ENCODE measurements at places on chromosomes 3 and 15. TPM values are rescaled to one million over a fixed set of nuclear protein-coding genes. Genes with fewer than 3 reads are reported as not detected.
A peak's percentile ranks its signal among the peaks of the same experiment; 100 is the strongest.

- no peak for DNase-seq
Measured at GRCh38 chr15:57183614-57184344, 192.5 kb upstream of the CGNL1 start.

DNA sequence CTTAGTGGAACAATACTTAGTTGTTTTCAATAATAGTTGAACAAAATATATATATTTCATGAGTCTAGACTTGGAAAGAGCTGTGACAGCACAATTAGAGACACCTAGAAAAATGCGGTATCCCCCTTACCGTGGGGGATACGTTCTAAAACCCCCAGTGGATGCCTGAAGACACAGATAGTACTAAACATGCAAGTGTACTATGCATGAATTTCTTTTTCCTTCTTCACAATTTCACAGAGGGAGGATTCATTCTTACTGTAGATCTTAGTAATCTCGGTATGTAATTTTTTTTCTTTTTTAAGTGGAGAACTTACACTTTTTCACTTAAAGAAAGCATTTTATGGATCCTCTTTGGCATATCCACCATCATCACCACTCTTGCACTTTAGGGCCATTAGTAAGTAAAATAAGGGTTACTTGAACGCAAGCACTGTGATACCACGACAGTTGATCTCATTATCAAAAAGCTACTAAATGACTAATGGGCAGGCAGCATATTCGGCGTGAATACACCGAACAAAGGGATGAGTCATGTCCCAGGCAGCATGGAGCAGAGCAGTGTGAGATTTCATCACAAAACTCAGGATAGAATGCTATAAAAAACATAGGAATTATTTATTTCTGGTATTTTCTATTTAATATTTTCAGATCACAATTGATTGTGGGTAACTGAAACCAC, 72.3 kb upstream of the ZNF280D start:
- DNase-seq: peak; percentile 82

DNA sequence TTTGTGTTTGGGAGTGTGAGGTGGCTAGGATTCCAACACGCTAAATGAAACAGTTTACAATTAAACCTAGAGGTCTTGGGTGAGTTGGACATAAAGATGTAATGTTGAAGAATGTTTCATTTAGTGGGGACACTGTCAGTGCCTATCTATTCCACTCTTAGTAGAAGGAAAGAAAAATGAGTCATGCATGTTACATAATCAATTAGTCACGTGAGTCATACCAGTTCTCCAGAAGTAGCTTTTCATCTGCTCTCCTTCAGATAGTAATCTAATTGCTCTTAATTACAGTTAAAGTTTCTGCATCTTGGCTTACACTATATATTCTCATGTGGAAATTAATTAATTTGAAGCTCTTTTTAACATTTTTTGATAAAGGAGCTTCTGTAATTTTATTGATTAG, 115.7 kb upstream of the P2RY1 start:
- peak; percentile 70 for DNase-seq

- DNase-seq: no peak
Measured at GRCh38 chr3:69819282-69819681, 80.0 kb downstream of the MITF start.

Gene SCAMP5
- total RNA-seq: 0.50 TPM

Gene SOX14
- not detected for total RNA-seq

Measured in fibroblast of lung (primary cell).